OCI-LY7 (cell line): ENCODE measurements at places on chromosomes 2 and 18. TPM values are rescaled to one million over a fixed set of nuclear protein-coding genes. Genes with fewer than 3 reads are reported as not detected.

- no peak for DNase-seq
Measured at GRCh38 chr2:179686718-179687342, 174.6 kb downstream of the ZNF385B start.

DNA sequence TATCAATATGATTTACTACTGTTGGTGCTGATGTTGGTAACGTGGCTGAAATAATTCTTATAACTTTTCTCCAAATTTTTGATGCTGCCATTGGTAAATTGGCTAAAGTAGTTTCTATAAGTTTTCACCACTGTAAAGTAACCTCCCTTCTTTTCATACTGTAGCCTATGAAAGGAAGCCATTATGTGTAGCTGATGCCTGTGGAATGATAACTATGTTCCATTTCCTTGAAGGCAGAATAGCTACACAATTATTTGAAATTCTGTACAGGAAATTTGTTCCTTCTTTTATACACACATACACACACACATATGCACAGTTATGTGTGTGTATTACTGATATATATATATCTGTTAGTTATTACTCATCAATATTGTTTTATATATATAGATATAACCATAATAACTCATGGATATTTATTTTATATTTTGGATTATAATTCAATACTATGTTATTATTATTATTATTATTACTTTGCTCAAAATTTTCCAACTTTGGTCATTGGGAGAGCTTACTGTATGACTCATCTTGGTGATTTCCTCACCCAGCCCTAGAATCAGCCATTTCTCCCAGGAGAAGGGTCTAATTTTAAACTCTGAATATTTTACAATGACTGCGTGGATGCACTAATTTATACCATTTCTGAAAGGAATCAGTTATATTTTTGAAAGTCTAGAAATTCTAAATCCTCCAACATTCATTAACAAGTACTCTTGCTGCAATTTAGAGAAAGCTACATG is 1677.7 kb downstream of the SUCLG1 start:
- no peak for DNase-seq

DNA sequence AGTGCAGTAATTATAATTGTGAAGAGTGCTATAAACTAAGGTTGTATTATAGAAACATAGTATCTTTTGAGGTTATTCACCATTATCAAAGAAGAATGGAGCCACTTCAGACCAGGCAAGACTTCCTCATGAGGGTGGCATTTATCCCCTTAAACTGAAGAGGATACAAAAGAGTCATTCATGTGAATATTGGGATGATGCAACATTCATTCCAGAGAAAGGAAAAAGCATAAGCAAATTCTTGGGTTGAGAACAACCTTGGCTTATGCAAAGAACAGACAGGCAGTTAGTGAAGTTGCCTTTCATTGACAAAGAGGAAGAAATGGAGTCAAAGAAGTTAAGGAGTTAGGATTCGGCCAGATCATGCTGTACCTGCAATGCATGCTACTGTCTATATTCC is 682.5 kb downstream of the MBD2 start:
- no peak for DNase-seq

DNA sequence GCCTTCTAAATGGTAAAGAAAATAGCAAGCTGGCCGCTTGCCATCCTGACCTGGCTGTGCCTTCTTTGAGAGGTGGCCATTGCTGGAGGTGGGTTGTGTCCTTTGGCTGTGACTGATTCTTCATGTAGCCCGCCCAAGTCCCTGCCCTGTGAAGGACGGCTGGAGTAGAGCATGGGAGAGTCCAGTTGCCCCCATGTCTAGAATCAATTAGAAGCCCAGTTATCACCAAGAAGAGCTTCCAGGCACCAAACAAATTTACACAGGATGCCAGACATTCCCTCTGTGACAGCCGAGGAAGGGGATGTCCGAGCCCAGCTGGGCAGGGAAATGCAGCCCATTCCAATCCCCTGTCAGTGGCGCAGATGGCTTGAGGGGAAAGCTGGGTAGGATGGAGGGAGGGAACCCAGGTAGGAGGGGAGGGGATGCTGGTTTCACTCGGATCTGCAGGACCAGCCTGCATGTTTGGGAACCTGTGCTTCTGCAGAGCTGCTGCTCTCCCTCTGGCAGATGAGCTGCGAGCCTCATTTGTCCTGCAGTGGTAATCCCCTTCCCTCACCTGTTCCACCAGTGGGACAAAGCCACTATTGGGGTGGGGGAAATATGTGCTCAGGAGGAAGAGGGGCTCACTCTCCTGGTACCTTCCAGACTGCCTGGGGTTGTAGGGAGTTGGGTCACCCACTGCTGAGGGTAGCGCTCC is 25.7 kb upstream of the ASB18 start:
- no peak for DNase-seq

DNA sequence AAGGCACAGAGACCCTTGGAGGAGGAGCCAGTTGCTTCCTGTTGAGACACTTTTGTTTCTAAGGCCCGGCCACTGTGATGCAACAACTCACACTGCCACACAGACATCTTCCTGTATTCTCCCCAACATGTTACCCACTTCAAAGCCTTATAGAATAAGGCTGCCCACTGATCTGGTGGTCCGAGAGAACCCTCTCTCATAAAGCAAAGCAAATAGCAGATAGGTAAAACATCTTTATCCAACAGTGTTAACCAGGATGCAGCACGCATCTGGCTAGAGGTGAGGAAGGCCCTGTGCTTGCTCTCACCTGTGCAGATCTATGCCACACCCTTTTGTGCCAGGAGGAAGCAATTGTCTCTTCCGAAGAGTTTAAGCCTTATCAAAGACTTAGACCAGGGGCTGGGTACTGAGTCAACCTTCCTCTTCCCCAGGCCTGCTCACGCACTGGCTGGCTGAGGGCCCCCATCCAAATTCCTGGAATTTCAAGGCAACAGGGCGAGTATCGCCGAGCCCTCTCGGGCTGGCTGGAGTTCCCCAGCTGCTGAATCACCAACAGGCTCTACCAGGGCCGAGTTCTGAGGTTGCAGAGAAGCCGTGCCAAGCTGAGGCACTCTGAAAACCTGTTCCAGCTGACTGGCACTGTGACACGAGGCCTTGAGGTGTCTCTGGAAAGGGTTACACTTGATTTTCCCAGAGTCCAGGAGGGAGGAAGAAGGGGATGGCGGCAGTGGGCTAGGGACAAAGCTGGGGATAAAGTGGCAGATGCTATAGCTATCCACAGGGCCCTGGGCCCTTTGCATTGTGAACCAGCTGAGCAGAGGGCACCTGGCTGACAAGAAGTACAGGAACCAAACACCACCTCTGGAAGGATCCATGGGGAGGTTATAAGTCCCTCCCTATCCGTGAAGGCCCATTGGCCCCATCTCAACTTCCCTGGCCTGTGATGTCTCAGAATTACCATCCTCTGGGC is 29.3 kb downstream of the TGFA start:
- DNase-seq = no peak

DNA sequence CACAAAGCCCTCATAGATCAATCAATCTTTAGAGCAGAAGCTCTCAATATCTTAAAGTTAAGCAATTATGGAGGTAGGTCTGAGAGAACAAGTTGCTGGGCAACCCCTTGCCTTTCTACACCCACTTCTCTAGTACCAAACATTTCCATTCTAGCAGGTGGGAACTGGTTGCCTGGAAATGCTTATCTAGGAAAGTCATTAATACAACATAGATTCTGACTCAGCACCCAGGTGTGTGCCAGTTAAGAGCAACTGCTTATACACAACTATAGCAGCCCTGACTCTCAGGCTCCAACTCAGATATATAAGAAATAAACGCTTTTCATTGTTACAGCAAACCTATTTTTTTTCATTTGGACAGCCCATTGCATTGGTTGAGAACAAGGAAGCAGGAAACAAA is 237.7 kb downstream of the IRS1 start:
- DNase-seq = no peak

DNA sequence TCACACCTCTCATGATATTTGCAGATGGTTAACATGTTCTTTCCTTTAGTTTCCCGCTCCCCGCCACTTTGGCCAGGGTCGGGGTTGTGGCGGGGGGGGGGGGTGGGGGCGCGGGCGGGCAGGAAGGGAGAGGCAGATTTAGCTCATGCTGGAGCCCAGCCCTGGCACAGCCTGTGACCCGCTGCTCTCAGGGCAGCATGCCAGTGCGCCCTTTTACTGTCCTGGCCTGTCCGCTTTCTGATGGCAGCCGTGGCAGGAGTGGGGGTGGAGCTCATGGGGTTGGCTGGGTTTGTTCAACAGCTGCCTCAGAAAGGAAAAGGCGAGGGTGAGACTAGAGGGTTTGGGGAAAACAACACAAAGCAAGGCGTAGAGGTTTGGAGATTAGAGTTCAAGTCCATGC is 56.1 kb downstream of the TNP1 start:
- no peak for DNase-seq

DNA sequence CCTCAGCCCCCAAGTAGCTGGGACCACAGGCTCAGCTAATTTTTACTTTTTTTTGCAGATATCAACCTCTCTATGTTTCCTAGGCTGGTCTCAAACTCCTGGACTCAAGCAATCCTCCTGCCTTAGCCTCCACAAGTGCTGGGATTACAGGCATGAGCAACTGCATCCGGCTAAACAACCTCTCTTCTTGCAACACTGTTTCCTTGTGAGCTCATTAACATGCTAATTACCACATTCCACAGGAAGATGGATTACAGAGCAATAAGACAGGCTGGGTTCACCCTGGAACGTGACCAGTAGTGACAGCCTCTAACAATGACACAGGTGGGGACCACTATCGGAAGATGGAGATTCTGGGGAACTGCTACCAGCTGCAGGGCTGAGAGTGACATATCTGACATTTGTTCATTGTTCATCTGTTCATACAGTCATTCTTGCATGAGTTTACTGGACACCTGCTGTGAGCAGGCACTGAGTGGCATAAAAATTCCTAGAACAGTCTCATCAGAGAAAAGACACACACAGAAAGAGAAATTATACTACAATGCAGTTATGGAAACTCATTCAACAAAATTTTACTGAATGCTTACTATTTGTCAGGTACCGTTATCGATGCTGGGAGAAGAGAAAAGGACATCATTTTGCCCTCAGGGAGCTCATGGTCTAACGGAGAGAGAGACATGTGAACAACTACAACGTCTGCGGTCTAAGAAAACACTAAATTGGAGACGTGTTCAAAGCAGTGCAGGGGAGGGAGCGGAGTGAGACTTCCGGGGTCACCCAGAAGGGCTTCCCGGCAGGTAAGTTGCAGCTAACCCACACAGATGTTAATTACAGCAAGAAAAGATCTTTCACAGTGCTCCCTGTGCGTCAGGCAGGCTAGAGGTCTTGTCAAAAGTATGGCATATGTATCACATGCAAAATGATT is 37.6 kb downstream of the PROC start:
- DNase-seq = no peak

DNA sequence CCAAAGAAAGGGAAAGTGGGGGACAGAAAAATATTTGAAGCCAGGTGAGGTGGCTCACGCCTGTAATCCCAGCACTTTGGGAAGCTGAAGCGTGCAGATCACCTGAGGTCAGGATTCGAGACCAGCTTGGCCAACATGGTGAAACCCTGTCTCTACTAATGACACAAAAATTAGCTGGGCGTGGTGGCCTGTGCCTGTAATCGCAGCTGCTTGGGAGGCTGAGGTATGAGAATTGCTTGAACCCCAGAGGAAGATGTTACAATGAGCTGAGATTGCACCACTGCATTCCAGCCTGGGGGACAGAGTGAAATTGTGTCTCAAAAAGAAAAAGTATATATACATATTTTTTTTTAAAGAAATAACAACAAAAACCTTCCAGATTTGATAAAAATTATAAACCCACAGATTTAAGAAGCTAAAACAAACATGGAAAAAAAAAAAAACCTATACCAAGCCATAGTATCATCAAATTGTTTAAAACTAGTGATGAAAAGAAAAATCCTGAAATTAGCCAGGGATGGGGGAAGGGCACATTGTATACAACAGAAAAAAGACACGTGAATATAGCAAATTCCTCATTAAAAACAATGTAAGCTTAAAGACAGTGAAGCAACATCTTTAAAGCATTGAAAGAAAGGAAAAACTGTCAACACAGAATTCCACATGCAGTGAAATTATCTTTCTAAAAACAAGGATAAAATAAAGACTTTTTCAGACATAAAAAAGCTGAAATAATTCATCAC is 40.4 kb upstream of the MYCN start:
- no peak for DNase-seq

DNA sequence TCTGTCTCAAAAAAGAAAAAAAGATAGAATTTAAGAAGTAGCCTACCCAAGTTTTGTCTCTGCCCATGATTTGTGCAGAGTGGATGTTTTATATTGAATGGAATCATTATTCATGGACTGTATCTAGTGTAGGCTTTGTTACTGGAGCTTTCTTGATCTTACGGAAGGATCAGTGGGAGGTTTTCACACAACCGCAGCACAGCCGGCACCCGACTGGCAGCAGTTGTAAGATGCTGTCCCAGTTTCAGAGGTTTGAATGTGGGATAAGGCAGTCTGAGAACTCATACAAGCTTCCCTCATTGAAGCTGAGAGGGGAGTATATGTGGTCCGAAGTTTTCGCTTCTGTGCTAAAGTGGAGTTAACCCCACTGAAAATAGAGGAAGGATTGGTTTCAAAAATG is 19.7 kb upstream of the SAG start:
- no peak for DNase-seq

GRCh38 chr2:135985018-135985825 is at the start of gene DARS1:
DARS1 (minus strand) TSS chr2:135985626; CDS start chr2:135985468, 158 bp downstream.
- DNase-seq = peak; percentile 93

DNA sequence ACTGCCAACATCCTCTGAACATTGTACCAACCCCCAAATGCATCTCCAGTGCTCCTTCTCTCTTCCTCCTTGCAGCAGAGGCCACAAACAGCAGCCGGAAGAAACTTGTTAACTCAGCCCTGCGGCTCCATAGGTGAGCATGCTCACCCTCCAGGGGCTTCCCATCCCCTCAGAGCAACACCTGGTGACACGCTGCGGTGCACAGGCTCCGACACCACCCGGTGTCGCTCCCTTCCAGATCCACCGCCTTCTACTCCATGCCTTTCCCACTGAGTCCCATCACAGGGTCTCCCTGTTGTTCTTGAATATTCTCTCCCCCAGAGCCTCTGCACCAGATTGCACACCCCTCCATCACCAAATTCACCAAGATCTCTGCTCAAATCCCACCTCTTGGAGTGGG is 171.5 kb upstream of the FHL2 start:
- DNase-seq = no peak

GRCh38 chr2:9673914-9674481 is 43.2 kb upstream of the YWHAQ start:
- no peak for DNase-seq

- DNase-seq = no peak
Measured at GRCh38 chr2:28752631-28753376, 1.2 kb downstream of the PPP1CB start.

The RPIA gene
- 58.5 and 68.1 TPM in 2 replicates for total RNA-seq

The CKAP2L gene
- total RNA-seq = 61.8 and 77.3 TPM in 2 replicates

The NPPC gene
- not detected in 2 replicates for total RNA-seq

The IL36G gene
- not detected in 2 replicates for total RNA-seq

The TUBB8B gene
- not detected in 2 replicates for total RNA-seq

The SERPINB10 gene
- not detected in 2 replicates for total RNA-seq

The M1AP gene
- total RNA-seq = not detected in 2 replicates

The CRYGC gene
- total RNA-seq = not detected in 2 replicates

The ABCG5 gene
- total RNA-seq = not detected in 2 replicates
